GM10248 (cell line): ENCODE measurements at places on chromosomes 13 and 19.
A peak's percentile ranks its signal among the peaks of the same experiment; 100 is the strongest.

DNA sequence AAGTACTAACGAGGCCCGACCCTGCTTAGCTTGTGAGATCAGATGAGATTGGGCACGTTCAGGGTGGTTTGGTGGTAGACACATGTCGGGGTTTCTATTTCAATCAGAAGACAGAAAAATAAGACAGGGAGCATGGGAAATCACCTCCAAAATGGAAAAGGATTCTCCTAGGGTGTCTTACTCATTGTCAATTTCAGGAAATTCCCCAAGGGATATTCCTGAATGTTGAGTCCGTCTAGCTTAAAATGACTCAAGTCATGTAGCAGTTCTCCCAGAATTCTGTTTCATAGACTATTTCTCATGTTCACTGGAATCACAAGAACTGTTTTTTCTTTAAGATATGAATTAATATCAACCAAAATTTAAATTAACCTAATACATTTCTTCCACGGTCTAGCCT lies 380.1 kb downstream of the EFNB2 start:
- DNase-seq, result no peak

GRCh38 chr13:38944219-38944618 lies 46.4 kb downstream of the STOML3 start:
- no peak for DNase-seq

DNA sequence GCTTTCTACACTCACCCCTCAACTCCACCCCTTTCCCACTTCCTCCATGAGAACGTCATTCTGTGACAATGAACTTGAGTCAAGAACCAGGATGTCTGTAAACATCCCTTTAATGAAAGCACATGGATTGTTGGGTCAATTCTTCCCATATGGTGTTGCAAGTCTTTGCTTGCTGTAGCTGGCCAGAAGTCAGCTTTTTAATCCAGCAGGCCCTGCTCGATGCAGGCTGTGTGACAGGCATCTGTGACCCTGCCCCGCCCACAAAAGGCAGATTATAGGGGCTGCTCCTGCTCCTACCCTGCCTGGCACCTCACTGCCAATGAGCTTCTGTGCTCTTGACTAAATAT lies 78.0 kb downstream of the STARD13 start:
- DNase-seq, result no peak

GRCh38 chr13:60028021-60028420 lies 135.7 kb downstream of the DIAPH3 start:
- no peak for DNase-seq

- DNase-seq, result no peak
Measured at GRCh38 chr13:92825938-92826596, 400.5 kb upstream of the GPC6 start.

GRCh38 chr19:18919900-18920214 lies 342 bp downstream of the DDX49 start:
- no peak for DNase-seq

GRCh38 chr13:59088716-59089115 lies 1075.0 kb downstream of the DIAPH3 start:
- no peak for DNase-seq

DNA sequence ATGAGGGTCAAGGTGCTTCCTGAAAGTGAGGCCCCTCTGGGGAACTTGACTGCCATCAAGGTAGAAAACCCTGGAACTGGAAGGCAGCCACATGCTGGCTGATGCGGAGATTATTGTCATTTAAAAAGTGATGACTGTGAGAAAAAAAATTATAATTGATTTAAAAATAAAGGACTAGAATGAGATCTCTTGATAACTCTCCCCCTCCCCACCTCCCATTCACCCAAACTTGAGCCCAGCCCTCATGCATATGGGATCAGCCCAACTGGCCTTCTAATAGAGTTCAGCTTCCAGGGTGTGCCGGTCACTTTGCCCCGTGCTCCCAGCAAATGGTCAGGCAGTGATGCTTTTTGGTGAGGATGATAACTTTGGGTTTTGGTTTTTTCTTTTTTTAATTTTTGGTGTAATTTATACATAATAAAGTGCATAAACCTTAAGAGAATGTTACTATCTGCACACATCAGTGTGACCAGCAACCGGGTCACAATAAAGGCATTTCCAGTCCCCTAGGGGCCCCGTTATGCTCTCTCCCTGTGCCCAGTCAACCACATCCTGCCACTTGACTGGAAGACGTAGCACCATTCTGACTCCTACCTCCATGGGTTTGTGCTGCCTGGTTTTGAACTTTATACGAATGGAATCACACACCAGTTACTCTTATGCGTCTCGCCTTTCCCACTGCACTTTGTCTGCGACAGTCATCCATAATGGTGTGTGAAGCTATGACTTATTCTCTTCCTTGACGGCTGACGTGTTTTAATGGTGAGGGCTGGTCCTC lies 187.9 kb downstream of the USP12 start:
- DNase-seq, result no peak

DNA sequence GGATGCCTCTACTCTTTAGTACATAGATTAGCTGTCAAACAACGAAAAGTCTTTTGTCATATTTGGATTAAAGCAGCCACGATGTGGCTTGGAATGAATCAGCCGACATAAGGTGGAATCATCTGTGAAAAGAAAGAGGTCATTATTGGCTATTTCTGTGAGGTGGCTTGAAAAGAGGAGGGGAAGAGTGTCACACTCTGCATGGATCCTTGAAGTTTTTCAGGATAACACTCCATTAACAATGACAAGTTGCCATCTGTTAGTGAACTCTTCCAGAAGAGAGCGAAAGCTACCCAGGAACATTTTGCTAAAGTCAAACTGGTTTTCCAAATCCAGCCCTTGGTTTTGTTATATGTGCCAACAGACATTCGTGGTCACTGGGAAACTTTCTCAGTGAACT lies 1604.8 kb downstream of the OLFM4 start:
- DNase-seq, result no peak

DNA sequence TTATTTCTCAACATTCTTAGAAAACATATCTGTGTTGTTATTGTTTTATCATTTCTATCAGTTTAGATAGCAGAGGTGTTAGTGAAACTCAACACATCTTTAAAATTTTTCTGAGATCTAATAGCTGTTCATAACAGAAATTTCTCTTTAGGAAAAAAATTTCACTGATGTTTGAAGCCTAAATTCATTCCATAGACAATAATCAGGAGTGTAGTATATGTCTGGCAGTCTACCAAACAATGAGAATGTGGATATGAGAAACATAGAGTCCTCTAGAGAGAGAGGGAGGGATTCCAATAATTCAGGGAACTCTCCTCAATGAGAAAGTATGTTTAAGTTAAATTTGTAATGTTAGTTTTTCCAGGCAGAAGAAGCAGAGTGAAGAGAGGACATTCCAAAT lies 118.2 kb upstream of the EDNRB start:
- no peak for DNase-seq

DNA sequence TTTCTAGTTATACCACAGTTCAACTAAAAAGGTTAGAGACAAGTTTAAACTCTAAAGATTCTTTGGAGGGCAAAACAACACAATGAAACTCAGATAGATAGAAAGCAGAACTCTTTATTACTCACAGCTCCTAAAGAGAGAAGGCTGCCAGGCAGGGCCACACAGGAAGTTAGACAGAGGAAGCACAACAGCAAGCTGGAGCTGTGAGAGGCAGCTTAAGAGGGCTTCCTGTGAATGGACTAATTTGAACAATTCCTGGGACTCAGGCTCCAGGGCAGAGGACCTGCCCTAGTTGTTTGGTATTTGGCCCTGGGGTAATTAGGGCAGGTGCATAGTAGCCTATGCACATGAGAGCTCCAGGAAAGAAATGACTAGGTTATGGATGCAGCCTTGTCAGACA lies 803.6 kb downstream of the DIAPH3 start:
- peak; percentile 5 for DNase-seq

GRCh38 chr13:104577071-104577815 lies 1511.0 kb upstream of the SLC10A2 start:
- no peak for DNase-seq
